Kidney capillary endothelial cell (primary cell): ENCODE measurements at places on chromosomes 6 and 20.

- no peak for DNase-seq
Measured at GRCh38 chr20:20864351-20865096, 152.1 kb upstream of the RALGAPA2 start.

- DNase-seq: peak; percentile 5
Measured at GRCh38 chr6:31293343-31293742, 21.5 kb upstream of the HLA-C start.

DNA sequence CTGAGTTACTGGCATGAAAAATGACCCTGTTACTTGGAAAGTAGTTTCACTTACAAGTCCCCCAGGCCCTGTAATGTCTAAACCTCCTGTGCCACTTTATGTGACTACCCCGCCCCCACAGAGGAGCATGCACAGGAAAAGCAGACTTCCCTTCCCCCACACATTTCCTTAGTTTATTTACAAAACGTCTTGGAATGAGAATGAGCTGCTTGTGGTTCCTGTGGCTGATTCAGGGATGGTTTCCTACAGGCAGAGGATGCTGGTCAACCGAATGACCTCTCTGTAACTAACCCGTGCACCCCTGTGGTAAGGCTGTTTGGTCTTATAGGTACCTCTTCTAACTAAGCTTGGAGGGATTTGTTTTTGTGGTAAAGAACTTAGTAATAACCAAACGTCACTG is 28.5 kb downstream of the RSPO3 start:
- DNase-seq: peak; percentile 89

DNA sequence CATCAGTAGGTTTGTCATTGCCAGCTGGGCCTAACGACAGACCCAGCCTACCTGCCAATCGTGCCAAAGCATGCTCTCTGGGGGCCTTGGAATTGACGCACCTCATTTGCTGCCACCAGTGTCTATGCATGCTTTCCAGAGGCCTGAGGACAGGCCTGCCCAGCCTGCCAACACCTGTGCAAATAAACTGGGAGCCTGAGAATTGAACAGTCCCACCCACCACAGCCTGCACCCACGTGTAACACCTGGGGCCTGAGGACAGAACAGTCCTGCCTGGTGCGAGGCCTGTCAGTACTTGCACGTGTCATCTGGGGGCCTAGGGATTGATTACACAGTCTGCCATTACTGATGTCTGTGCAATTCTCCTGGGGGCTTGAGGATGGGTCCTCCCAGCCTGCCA is 6.2 kb upstream of the RNF217 start:
- DNase-seq: no peak

DNA sequence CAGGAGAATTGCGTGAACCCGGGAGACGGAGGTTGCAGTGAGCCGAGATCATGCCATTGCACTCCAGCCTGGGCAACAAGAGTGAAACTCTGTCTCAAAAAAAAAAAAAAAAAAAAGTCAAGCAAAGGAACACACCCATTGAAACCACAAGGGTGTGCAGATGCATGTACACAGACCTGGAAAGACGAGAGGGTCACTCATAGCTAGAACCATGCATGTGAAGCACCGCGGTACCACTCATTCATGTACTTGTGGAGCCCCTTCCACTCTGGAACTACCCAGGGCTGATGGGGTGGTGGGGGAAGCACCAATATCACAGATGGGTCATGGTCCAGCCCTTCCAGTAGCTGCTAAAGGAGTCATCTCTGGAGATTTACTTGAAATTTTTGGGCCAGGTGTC is 7.4 kb upstream of the TJAP1 start:
- no peak for DNase-seq

DNA sequence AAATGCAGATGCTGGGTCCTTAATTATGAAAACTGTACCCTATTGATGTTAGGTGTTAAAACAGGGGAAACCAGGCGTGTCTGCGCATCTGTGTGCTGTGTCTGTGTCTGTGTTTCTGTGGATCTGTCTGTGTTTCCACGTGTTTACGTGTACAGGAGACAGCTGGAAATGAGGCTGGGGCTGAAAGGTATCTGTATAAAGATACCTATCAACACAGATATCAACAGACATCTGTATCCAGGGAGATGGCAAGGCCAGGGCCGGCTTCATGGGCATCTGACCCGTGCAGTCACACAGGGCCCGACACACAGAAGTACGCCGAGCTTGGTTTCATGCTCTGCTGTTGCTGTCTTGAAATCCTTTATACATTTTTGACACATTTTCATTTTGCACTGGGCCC is 48.6 kb downstream of the BMP7 start:
- DNase-seq: no peak

DNA sequence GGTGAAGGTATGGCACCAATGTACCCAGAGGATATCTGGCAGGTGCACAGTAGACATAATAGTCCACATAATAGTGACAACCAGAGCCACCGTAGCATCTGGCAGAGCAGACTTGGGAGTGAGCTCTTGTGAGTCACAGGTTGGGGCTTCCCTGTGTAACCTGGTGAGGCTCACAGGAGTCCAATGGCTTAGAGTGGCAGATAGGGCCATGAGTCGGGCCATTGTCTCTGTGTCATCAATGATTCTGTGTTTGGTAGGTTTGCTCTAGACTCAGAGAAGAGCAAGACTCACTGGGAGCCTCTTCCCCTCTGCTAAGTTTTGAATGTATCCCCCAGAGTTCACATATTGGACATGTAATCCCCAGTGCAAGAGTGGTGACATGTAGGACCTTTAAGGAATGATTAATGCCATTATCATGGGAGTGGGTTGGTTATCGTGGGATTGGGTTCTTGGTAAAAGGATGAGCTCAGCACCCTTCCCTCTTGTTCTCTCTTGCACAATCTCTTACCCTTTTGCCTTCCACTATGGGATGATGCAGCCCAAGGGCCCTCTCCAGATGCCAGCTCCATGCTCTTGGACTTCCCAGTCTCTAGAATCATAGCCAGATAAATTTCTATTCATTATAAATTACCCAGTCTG is 22.6 kb upstream of the SIRPA start:
- no peak for DNase-seq

GRCh38 chr6:46888578-46888977 is 33.2 kb downstream of the ADGRF5 start:
- no peak for DNase-seq

- DNase-seq: no peak
Measured at GRCh38 chr6:90701926-90702325, 115.1 kb upstream of the MAP3K7 start.
